A549 treated with GW870086 at 1 μM for 4 hours (cell line): ENCODE measurements at places on chromosomes 11 and 22. TPM values are rescaled to one million over a fixed set of nuclear protein-coding genes. Genes with fewer than 3 reads are reported as not detected.

The FIBIN gene
- not detected in 5 replicates for total RNA-seq

The OR10A2 gene
- not detected in 5 replicates for total RNA-seq

The CLDN5 gene
- total RNA-seq: not detected in 5 replicates

The TLCD5 gene
- 4.9 to 7.5 TPM (median 6.8 TPM) in 5 replicates for total RNA-seq

The MYBPC3 gene
- total RNA-seq: 0.02 to 0.10 TPM (median 0.06 TPM) in 5 replicates

The DEUP1 gene
- total RNA-seq: not detected in 5 replicates

The CCDC116 gene
- total RNA-seq: 0.09 TPM in 1 of 5 replicates, not detected in the others

The SART1 gene
- total RNA-seq: 47.0 to 61.7 TPM (median 60.4 TPM) in 5 replicates

The ANKK1 gene
- not detected in 5 replicates for total RNA-seq

The OR52H1 gene
- total RNA-seq: not detected in 5 replicates

The YPEL1 gene
- 0.16 to 0.54 TPM (median 0.30 TPM) in 5 replicates for total RNA-seq

The INPP5J gene
- 0.46 to 0.57 TPM (median 0.51 TPM) in 5 replicates for total RNA-seq

The OR5B12 gene
- total RNA-seq: not detected in 5 replicates

The ZC3H12C gene
- 5.1 to 9.0 TPM (median 8.0 TPM) in 5 replicates for total RNA-seq

The GGT5 gene
- 2.1 to 3.3 TPM (median 2.5 TPM) in 5 replicates for total RNA-seq

The UBQLN3 gene
- total RNA-seq: not detected in 5 replicates

The BAIAP2L2 gene
- 5.1 to 8.5 TPM (median 8.0 TPM) in 5 replicates for total RNA-seq

The TBC1D22A gene
- total RNA-seq: 9.1 to 10.6 TPM (median 10.0 TPM) in 5 replicates

The RIMBP3B gene
- 0.24 to 0.63 TPM (median 0.32 TPM) in 5 replicates for total RNA-seq

The OR51G2 gene
- total RNA-seq: not detected in 5 replicates

The OR52I1 gene
- total RNA-seq: not detected in 5 replicates

The SLC22A25 gene
- not detected in 5 replicates for total RNA-seq

The OR1S2 gene
- total RNA-seq: not detected in 5 replicates

The SCO2 gene
- 3.0 to 6.3 TPM (median 5.7 TPM) in 5 replicates for total RNA-seq

The FAM227A gene
- total RNA-seq: 0.49 to 1.2 TPM (median 0.68 TPM) in 5 replicates

The MUC15 gene
- total RNA-seq: not detected in 5 replicates

The KCNJ1 gene
- total RNA-seq: not detected in 5 replicates

The ABCG4 gene
- total RNA-seq: 0.24 to 0.37 TPM (median 0.30 TPM) in 5 replicates

The CDCA5 gene
- total RNA-seq: 56.3 to 73.2 TPM (median 69.6 TPM) in 5 replicates

The TSSK2 gene
- not detected in 5 replicates for total RNA-seq

The TTC36 gene
- not detected in 5 replicates for total RNA-seq

The SLC25A45 gene
- 11.7 to 16.3 TPM (median 15.2 TPM) in 5 replicates for total RNA-seq

The CASP5 gene
- total RNA-seq: not detected in 5 replicates

The PTPRJ gene
- 40.4 to 66.6 TPM (median 59.8 TPM) in 5 replicates for total RNA-seq

The SEPTIN3 gene
- total RNA-seq: 0.72 to 1.3 TPM (median 1.0 TPM) in 5 replicates

The CCDC34 gene
- 26.5 to 28.4 TPM (median 27.1 TPM) in 5 replicates for total RNA-seq

The RAB38 gene
- total RNA-seq: 0.81 to 1.4 TPM (median 1.1 TPM) in 5 replicates

The OR51B2 gene
- total RNA-seq: not detected in 5 replicates

The DDI1 gene
- total RNA-seq: not detected in 5 replicates

The MIAT gene
- 0.22 to 0.32 TPM (median 0.23 TPM) in 5 replicates for total RNA-seq

The KCNA4 gene
- total RNA-seq: not detected in 5 replicates

The ACAD8 gene
- 7.5 to 9.4 TPM (median 9.2 TPM) in 5 replicates for total RNA-seq

The CHST1 gene
- total RNA-seq: 1.6 to 3.0 TPM (median 2.5 TPM) in 5 replicates

The IGF2 gene
- 2.3 to 3.5 TPM (median 3.1 TPM) in 5 replicates for total RNA-seq

The OR2AG1 gene
- not detected in 5 replicates for total RNA-seq

The KCNQ1 gene
- total RNA-seq: 0.31 to 0.81 TPM (median 0.43 TPM) in 5 replicates

The CCDC157 gene
- total RNA-seq: 2.1 to 3.1 TPM (median 2.6 TPM) in 5 replicates

The SCN3B gene
- 0.10 to 0.22 TPM (median 0.13 TPM) in 5 replicates for total RNA-seq

The VPREB1 gene
- not detected in 5 replicates for total RNA-seq

The TRIM51 gene
- total RNA-seq: not detected in 5 replicates

The FAT3 gene
- 0.21 to 0.87 TPM (median 0.59 TPM) in 5 replicates for total RNA-seq
